ENCODE measurements at places on chromosomes 12 and 14.

- DNase-seq: no peak
These were observed 219.1 kb upstream of the C14orf180 start for GRCh38 chr14:104360501-104360900.

GRCh38 chr12:11812241-11812585 is 162.7 kb downstream of the ETV6 start:
- DNase-seq: no peak

- DNase-seq: no peak
These were observed 66.3 kb downstream of the SLC2A13 start for GRCh38 chr12:40039598-40039997.

GRCh38 chr12:72264548-72265175 is 7.5 kb upstream of the TRHDE start:
- DNase-seq: no peak

- no peak for DNase-seq
These were observed 115.3 kb upstream of the PLEKHA5 start for GRCh38 chr12:19014240-19014639.

- no peak for DNase-seq
These were observed 2.7 kb downstream of the MAPK1IP1L start for GRCh38 chr14:55054098-55054497.

- no peak for DNase-seq
These were observed 1122.1 kb upstream of the SEL1L start for GRCh38 chr14:82655770-82656169.

DNA sequence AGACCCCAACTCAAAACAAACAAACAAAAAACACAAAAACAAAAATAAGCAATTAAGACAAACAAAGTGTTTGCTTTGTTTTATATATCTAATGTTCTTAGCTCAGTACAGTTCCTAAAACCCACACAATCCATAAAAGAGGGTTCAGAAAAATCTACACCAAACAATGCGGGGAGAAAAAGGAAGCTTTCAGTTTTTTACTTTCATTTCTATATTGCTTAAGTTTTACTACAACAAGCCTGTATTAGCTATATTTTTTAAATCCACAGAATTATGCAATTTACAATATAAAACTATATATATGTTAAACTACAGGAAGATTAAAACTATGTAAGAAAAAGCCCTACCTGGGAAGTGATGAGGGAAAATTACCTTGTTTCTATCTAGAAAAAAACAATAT is 41.4 kb downstream of the CLIP1 start:
- DNase-seq: no peak

DNA sequence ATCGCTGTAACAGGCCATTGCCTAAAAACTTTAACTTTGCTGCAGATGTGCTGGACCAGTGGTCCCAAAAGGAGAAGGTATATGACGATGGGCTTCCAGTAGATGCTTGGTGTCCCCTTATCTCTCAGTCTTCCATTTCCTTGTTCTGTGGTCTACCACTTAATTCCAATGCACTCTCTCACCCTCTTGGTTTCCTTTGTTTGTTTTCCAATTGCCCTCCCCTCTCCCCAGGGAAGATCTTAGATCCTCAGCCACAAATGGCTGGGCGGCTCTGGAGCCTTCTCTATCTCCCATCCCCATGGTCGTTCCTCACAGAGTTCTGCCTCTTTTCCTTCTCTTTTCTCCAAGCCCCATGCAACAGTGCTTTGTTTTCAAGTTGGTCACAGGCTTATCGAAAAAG is 584 bp downstream of the ACSM4 start:
- DNase-seq: no peak

DNA sequence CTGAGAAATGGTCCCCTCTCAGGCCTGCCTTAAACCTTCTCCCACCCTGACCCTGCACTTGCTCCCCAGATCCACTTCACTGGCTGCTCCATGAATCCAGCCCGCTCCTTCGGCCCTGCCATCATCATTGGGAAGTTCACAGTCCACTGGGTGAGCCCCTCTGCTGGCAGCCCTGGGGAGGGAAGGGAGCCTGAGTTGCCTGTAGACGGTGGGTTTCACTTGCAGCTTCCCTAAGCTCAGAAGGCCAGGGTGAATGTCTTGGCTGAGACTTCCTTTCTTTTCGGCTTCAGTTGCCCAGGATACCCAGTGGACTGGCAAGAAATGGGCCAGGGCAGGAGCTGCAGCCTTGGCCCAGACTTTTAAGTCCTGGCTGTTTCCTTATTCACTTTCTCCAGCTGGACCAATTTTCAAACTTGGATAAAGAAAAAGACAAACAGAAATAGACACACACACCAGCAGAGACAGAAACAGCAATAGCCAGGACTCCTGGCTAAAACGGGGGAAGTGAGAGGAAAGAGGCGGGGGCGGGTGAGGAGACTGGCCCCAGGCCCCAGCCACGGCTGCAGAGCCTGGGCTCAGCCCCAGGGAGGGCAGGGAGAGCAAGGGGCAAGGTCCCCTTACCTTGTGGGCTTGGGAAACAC is 2.0 kb downstream of the AQP6 start:
- no peak for DNase-seq

Measured in activated T-cell treated with anti-CD3 and anti-CD28 coated beads for 4 hours (primary cell).